Activated CD4-positive, alpha-beta T cell treated with anti-CD3 and anti-CD28 coated beads, Interleukin-2, Interleukin-6, amounts not matched to agents 100 ng/mL and 50 ng/mL, durations not matched to agents 16 hours and 8 hours (primary cell): ENCODE measurements at places on chromosomes 4 and X.

DNA sequence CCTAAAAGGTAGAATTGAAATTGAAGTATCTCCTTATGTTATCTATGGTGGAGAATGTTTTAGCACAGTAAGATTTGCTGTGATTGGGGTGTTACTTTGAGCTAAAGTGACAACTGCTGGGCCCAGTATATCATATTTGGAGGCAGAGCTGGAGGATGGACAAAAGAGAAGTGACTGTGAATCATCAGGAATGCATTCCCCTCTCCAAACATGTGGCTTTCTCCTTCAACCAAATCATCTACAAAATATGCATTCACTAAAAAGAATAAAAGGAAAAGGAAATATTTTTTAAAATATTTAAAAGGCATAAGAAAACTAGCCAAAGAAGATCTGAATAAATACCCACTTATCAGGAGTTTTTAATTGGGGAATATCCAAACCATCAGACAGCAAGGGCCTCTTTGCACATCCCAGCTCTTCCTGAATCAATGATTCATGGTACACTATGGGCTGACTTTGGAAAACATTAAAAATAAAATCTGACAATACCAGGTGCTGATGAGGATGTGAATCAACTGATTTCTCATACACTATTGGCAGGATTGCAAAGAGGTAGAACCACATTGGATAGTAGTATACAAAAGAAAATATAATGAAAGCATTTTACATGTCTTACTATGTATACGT is 671.7 kb upstream of the NR3C2 start:
- DNase-seq = no peak

- DNase-seq = no peak
These were observed 50.6 kb upstream of the SRPX start for GRCh38 chrX:38271154-38271716.

DNA sequence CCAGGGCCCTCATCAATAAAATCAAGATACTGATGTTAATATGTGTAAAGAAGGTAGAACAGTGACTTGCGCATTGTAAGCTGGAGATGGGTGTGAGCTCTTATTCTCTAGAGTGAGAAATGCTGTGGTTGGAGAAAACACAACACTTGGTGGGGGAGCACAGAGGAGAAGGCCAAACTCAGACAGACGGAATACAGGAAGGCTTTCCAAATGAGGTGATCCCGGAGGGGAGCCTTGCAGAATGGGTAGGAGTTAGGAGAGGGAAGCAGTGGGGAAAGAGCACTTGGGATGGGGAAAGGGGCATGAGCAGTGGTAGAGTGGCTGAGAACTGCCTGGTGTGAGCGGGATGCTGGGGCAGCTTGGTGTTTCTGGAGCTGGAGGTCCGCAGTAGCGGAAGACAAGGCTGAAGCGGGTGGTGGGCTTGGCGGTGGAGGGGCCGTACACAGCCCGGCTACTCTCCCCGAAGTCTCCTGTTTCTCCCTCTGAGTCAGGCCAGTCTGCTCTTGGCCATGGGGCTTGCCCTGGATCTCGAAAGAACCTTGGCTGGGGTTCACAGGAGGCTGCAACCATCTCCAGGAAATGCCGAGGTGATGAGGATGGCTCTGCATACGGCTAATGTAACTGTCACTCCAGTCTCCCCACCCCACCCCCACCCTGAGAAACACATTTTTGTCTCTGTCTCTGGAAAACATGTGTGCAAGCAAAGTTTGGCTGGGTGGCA is 11.3 kb upstream of the PLAC1 start:
- no peak for DNase-seq

DNA sequence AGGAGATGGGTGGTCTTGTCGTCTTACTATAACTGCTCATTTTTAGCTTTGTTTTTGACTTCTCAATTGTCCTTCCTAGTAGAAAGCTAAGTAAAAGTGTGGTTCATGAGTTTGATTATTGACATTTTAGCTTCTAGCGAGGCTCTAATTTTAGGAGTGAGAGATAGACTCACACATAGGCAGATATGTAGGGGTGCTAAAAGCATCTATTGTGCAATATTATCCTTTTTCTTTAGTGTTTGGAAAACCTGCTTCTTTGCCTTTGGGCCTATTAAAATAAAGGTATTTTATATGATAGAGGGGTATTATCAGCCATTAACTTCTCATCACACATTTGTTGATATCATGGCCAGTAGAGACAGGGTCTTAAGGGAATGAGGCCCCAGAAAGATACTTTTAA is 195.3 kb downstream of the SPRY1 start:
- no peak for DNase-seq

DNA sequence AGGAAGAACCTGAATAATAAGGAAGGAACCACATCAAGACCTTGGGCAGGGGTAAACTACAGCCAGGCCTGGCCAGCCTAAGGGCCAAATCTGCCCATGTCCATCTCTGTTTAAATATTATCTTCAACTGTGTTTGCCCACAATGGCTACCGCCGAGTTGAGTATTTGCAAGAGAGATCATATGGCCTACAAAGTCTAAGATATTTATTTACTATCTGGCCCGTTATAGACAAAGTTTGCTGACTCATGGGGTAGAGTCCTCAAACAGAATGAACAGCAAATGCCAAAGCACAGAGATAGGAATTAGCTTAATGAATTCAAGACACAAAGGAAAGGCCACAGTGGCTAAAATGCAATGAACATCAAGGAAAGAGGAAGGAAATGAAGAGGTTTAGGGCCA is 44.8 kb downstream of the RPS6KA3 start:
- DNase-seq = no peak

DNA sequence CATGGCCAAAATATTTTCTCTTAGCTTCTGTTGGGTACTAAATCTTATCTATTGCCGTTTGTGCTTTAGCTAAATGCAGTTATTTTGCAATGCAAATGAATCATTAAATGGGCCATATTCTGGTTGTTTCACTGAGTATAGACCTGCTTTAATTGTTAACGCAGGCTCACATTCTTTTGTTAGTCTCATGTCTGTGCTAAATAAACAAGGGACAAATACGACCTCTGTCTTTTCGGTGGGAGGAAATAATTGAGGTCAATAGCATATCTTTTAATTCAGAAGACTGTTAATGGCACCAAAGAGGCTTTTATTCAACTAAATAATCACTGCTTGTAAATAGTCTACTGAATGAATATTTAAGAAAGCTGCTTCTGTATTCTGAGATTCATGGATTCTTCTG is 76.9 kb downstream of the DIAPH2 start:
- no peak for DNase-seq

GRCh38 chrX:40152741-40153344 is 55.1 kb upstream of the BCOR start:
- no peak for DNase-seq

- DNase-seq = no peak
These were observed 253.7 kb upstream of the DIAPH2 start for GRCh38 chrX:96430756-96431455.

GRCh38 chr4:10577018-10577417 is 107.5 kb downstream of the CLNK start:
- no peak for DNase-seq

DNA sequence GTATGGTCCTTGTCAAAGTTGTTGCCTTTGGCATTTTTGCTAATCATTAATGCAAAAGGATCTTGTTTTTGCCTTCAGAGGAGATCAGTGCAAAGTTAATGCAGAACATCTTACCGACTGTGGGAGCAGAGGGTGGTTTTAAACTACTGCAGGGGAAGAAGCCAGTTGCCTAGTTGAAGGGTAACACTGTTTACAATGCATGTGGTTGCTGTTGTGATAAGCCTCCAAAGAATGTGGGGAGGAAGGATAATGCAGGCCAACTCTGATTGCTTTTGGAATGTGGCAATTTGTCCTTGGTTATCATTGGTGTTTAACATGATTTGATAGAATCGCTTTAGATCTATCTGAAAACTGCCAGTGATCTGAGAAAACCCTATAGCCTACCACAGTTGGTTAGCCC is 204.3 kb upstream of the TLL1 start:
- no peak for DNase-seq

- peak; percentile 13 for DNase-seq
These were observed 57.7 kb downstream of the HPGDS start for GRCh38 chr4:94284889-94285288.

DNA sequence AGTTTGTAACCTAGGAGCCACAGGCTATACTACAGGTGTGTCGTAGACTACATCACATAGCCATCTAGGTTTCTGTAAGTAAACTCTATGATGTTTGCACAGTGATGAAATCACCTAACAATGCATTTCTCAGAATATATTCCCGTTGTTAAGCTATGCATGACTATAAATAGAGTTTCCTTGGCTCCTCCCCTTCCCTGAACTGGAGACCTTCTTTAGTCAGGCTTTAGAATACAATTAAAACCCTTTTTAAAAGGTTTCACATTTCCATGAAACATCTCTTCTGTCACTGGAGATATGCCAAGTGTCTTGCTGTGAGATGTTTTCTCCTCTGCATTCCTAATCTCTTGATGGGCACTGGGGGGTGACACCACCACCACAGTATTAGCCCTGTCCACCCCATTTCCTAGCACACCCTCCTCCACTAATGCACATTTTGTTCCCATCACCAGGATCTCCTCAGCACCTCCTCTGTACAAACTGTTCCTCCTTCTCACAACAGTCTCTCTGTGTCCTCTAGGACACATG is 334.6 kb upstream of the CPEB2 start:
- DNase-seq = no peak

GRCh38 chr4:56737666-56738065 is 56.6 kb upstream of the HOPX start:
- DNase-seq = no peak

- peak; percentile 2 for DNase-seq
These were observed 1028.4 kb upstream of the INTU start for GRCh38 chr4:126604268-126604867.

GRCh38 chr4:1937550-1937949 is 66.4 kb downstream of the NSD2 start:
- no peak for DNase-seq

GRCh38 chr4:3768842-3769641 is 2.9 kb downstream of the ADRA2C start:
- no peak for DNase-seq

- DNase-seq = peak; percentile 5
These were observed 966 bp downstream of the PDGFC start for GRCh38 chr4:156970501-156971164.

DNA sequence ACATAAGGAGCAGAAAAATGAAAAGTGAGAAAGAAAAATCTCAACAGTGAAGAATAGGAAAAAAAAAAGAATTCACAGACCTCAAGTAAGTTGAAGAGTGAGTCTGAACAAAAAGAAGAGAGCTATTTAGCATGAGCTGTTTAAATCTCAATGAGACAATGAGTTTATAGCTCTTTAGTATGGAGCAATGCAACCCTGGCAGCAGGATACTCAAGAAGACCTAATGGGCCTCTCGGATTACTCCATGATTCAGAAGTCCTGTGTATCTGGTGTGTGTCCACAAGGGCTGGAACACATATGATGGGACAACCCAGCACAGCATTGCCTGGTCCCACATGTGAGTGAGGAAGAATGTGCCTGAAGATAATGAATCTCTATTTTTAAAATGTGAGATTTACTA is 563.1 kb upstream of the INTU start:
- no peak for DNase-seq

- no peak for DNase-seq
These were observed 7.7 kb downstream of the GEMIN8 start for GRCh38 chrX:14022019-14022418.

GRCh38 chr4:101600287-101600686 is 190.2 kb upstream of the BANK1 start:
- no peak for DNase-seq
